ENCODE measurements at places on chromosomes 7 and 10. TPM values are rescaled to one million over a fixed set of nuclear protein-coding genes. Genes with fewer than 3 reads are reported as not detected.

- peak; percentile 1 for DNase-seq
Observed at GRCh38 chr7:31648288-31648687, 38.7 kb upstream of the PPP1R17 start.

DNA sequence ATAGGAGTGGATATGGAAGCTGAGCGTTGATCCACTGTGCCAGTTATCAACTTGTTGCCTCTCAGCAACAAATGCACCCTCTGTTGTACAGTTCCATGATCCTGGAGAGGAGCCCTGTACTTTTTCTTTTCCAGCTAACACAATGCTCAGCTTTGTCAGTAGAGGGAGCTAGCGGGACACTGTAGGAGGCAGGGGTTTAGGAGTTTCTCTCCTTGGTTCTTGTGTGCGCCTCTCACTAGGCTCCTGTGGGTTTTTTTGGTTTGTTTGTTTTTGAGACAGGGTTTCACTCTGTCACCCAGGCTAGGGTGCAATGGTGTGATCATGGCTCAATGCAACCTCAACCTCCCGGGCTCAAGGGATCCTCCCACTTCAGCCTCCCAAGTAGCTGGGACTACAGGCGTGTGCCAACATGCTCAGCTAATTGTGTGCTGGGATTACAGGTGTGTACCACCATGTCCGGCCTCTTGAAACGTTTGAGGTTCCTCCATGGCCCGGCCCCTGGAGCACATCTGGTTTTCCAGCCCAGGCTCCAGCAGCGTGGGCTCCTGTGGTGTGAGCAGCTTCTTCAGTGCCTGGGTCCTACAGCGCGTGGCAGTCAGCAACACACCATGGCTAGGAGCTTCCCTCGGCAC lies 12.0 kb upstream of the MARVELD1 start:
- peak; percentile 77 for DNase-seq

DNA sequence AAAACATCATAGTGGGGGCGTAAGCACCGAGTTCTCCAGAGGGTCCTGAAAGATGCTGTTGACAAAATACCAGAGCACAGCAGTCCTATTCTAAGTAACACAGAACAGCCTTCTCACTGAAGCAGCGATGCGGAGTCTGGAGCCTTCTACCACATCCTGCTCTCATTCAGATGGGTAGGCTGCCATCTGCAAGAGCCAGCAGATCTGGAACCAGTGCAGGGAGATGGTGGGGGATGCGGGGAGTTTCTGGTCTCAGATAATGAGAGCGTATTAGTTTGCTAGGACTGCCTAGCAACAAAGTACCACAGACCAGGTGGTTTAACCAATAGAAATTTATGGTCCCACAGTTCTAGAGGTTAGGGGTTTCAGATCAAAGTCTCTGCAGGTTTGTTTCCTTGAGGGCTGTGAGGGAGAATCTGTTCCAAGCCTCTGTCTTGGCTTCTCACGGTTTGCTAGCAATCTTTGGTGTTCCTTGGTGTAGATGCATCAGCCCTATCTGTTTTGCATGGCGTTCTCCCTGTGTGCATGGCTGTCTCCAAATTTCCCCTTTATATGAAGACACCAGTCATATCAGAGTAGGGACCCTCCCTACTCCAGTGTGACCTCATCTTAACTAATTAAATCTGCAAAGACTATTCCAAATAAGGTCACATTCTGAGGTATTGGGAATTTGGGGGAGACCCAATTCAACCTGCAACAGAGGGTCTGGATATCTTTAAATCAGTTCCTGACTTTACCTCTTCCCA lies 52.0 kb upstream of the STEAP1B start:
- no peak for DNase-seq

GRCh38 chr10:35795131-35795824 lies 153.2 kb upstream of the FZD8 start:
- peak; percentile 64 for DNase-seq

- no peak for DNase-seq
Observed at GRCh38 chr10:78904196-78904595, 164.6 kb upstream of the ZMIZ1 start.

The RSBN1L gene
- total RNA-seq: 14.7 TPM

The C10orf67 gene
- 0.18 TPM for total RNA-seq

DNA sequence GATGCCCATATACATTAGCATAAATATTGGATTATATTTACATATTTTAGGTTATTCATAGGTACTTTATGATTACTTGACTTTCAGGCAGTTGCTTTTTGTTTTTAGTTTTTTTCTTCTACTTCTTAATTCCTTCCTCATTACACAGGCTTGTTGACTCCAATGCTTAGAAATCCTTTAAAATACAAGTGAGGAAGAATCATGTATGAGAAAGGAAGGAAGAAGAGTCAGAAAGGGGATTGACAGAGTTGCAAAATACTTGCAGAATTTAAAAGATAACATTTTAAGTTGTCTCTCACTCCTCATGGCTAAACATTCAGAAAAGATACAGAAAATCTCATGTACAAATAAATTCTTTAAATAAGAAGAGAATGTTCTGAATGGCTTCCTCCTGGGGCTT lies 61.9 kb downstream of the ATXN7L1 start:
- DNase-seq: peak; percentile 13

DNA sequence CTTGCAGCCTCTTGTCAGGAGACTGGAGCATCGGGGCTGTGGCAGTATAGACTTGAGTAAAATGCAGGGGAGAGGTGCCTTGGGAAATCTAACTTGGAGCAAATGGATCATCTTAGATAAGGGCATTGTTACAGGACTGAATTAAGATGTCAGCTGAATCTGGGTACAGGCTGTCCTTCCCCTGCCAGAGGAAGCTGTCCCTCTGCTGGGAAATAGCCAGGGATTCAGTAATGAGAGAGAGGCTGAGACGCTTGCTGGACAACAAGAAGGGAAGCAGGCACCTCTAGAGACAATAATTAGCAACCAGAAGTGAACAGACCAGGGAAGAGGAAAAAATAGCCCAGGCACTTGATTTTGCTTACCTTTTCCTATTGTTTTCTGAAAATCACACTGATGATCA lies 20.7 kb upstream of the RAPGEF5 start:
- no peak for DNase-seq

DNA sequence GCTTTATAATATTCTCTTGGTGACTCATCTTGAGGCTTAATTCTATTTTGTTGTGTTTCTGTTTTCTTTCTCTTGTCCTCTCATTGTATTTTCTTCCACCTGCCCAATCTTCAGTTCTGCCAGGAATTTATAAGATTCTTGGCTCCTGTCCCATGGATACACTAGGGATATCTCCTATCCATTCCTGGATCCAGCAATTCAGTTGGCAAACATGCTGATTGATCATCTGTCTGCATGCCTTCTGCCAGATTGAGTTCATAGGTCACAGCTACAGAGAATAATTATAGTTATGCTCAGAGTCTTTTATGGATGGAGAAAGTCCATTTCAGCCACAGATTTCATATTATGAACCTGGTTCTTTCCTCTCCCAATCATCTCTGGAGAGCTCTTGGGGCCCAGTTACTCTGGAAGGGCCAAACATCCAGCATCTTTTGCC lies 140.4 kb upstream of the MAGI2 start:
- no peak for DNase-seq

The GSTO2 gene
- total RNA-seq: 2.3 TPM

DNA sequence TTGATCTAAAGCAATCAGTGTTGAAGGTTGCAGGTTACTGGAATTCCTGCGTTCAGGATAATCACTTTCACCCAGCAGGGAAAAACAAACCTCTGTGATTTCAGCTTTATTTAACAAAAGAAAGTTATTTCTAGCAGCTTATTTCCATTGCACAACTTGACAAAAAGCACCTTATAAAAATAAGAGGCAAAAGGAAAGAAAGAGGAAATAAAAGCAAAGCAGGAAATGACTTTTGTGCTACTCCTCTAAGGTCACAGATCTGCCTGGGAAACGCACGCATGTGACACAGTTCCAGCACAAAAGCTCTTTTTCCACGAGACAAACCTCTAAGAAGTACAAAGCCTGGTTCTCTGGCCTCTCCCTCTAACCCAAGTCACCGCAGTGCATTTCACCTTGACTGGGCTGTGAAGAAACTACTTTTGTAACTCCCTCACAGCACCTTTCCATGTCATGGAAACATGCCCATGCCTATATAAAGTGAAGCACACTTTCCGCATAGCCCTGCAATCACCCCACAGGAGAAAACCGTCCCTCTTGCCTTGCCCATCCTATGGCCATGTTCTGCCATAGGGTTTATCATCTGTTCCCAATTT lies 870 bp downstream of the ANK3 start:
- DNase-seq: no peak

The SAMD9 gene
- 15.6 TPM for total RNA-seq

GRCh38 chr10:52855546-52856325 lies 83.2 kb upstream of the MBL2 start:
- DNase-seq: no peak

The AASS gene
- 15.0 TPM for total RNA-seq

DNA sequence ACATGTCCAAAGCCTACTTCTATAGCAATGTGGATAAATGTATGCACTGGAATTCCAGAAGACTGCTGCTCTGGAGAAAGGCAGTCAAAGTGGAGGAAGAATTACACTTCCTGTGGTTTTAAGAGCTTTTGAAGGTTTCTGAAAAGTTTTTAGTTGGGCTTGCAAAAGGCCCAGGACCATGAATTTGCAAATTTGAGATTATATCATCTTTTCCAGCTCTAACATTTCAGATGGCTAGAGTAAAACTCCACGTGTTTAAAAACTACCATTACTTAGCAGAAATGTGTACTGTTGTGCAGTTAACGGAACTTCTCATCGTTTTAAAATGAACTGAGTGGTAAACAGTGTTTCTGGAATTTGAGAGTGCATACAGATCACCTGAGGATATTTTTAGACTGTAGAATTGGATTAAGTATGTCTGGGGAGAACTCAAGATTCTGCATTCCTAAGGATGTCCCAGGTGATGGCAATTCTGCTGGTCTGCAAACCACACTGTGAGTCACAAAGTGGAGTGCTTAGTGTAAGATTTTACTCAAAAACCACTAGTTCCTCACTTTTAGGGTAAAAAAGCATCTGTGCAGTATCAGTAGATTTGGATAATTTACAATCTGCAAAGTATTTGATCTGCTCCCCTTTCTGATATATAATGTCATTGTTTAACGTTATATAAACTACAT lies 32.9 kb upstream of the CCDC71L start:
- DNase-seq: peak; percentile 41

GRCh38 chr7:157279741-157280215 lies 57.0 kb upstream of the DNAJB6 start:
- DNase-seq: no peak

The CYP3A7 gene
- total RNA-seq: not detected

- DNase-seq: no peak
Observed at GRCh38 chr7:95907337-95907736, 135.0 kb downstream of the DYNC1I1 start.

- peak; percentile 83 for DNase-seq
Observed at GRCh38 chr7:17680026-17680425, 260.3 kb downstream of the SNX13 start.

DNA sequence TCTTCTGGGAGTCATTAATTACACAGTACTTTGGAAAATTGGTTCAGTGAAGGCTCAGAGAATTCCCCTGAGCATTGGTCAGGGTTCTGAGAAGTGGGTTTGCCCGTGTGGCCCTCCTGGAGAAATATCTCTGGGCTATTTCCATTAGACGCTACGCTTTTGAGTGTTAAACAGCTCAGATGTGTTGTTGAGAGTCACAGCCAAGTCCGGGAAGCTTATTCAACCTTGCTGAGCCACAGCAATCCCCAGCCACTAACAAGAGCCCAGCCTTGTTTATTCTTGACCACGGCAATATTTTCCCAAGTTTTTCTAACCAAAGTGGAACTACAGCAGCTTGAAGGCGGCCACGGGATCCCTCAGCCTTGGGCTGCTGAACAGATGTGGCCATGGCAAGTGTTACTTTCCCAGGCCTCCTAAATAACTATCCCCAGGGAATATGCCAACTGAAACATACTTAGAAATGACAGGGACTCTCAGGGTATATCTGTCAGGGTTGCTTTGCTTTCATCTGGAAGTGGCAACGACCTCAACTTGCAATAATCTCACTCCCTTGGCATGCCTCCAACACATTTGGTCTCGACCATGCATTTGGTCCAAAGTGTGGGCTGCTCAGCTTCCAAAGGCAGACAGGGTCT lies 214.7 kb downstream of the EMX2 start:
- DNase-seq: no peak

- no peak for DNase-seq
Observed at GRCh38 chr7:19749658-19750057, 23.8 kb downstream of the TMEM196 start.

The UFSP1 gene
- total RNA-seq: 0.28 TPM

DNA sequence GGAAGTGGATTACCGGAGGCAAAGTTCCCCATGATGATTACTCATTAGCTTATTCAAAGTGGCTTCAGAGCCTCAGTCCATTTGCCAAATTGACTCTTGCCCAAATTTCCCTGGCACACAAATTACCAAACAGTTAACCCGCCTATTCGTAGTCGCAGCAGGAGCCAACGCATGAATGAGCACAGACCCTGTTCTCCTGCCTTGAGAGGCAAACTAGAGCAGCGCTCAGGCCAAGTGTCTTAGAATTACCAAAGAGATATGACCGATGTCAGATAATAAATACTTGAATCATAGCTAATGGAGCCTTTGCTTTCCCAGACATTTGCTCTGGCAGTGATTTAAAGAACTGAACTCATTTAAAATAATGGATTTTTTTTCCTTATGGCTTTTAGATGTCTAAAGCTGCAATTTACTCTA lies 64.9 kb downstream of the CTTNBP2 start:
- no peak for DNase-seq

- no peak for DNase-seq
Observed at GRCh38 chr10:10294184-10294880, 723.3 kb upstream of the CELF2 start.

GRCh38 chr7:22124941-22125340 lies 179.2 kb upstream of the CDCA7L start:
- DNase-seq: no peak

The RPP30 gene
- total RNA-seq: 45.8 TPM

DNA sequence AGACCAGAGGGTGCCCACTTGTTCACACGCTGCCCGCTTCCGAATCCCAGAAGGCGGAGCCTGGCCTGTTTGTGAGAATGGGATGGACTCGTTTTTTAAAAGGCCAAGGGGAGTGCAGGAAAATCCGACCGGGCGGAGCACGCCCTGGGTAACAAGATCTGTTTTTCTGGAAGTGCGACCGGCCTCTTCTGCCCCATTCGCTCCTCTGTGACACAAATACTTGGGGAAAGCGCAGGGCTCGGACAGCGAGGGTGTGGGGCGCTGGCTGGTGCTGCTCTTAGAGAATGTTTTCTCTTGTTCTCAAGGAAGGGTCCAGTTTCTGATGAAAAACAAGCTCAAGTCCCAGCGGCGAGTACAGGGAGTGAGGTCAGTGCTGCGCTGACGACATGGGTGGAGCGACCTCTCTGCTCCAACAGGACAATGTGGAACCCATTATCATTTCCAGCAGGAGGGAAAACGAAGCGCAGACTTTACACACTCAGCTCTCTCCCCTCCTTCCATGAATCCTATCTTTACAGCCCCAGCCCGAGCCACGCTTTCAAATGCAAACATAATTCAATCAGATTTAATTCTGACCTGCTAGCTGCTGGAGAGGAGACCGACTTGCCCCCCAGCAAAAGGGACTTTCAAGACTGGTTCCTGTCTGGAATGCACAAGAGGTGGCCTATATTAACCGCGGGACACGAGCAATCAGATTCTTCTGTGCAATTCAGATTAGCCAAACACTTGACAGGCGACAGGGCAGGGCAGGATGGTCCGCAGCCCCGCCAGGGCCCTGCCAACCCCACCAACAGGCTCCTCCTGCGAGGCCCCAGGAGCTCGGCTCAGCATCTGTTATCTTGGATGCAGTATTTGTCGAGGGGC lies 1.1 kb downstream of the RADIL start:
- DNase-seq: peak; percentile 59

The NPTX2 gene
- total RNA-seq: under 0.01 TPM

The FAM237B gene
- not detected for total RNA-seq

The AGAP9 gene
- 2.5 TPM for total RNA-seq

The GRK5 gene
- 11.9 TPM for total RNA-seq

Data from IMR-90 (cell line).